ENCODE measurements at places on chromosomes 3 and 15.

DNA sequence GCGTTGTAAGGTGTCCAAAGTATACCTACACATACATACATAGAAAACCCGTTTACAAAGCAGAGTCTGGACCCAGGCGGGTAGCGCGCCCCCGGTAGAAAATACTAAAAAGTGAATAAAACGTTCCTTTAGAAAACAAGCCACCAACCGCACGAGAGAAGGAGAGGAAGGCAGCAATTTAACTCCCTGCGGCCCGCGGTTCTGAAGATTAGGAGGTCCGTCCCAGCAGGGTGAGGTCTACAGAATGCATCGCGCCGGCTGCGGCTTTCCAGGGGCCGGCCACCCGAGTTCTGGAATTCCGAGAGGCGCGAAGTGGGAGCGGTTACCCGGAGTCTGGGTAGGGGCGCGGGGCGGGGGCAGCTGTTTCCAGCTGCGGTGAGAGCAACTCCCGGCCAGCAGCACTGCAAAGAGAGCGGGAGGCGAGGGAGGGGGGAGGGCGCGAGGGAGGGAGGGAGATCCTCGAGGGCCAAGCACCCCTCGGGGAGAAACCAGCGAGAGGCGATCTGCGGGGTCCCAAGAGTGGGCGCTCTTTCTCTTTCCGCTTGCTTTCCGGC, 318.6 kb downstream of the FGF12 start:
- DNase-seq = no peak

DNA sequence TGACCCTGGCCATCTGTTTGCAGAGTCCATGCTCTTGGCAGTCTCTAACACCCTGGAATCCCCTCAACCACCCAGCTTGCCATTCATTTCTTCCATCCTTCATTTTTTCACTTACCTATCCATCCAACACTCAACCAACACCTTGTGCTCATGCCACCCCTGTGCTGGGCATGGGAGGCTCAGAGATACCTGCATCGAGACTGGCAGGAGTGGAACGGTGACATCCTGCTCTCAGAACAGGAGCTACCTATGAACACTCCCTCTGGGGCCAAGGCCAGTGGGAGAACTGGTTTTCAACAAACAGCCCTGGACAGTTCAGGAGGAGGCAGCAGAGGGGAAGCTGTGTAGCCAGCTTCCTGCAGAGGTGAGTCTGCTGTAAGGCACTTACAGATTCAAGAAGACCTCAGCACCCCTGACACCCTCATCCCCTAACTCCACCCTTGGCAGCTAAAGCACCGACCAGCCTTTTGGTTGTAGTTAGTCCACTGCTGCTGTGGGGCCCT, 19.5 kb upstream of the ATP2B2 start:
- DNase-seq = peak; percentile 4

- DNase-seq = no peak
These were observed 32.7 kb upstream of the NR2F2 start for GRCh38 chr15:96297783-96298182.

- no peak for DNase-seq
These were observed 3.0 kb upstream of the LIMD1 start for GRCh38 chr3:45591547-45592040.

GRCh38 chr15:74144153-74144775, 13.9 kb downstream of the ISLR2 start:
- DNase-seq = no peak

DNA sequence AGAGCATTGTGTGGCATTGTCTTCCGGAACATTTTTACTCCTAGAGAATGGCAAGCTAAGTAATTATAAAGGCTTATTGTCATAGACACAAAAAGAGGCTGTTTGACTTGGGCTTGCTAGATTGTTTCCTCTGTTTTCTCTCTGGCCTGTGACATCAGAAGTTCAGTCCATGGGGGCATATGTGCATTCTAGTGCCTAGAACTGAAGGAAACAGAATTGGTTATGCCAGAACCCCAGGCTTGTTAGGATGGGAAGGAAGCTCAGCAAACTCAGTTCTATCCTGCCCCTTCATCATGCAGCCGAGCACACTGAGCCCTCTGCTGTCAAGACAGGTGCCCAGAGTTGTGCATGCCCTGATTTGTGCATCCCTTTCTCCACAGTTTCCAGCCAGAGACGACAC, 131.3 kb downstream of the PDE8A start:
- no peak for DNase-seq

GRCh38 chr3:193879864-193880242, 256.1 kb upstream of the HES1 start:
- no peak for DNase-seq

DNA sequence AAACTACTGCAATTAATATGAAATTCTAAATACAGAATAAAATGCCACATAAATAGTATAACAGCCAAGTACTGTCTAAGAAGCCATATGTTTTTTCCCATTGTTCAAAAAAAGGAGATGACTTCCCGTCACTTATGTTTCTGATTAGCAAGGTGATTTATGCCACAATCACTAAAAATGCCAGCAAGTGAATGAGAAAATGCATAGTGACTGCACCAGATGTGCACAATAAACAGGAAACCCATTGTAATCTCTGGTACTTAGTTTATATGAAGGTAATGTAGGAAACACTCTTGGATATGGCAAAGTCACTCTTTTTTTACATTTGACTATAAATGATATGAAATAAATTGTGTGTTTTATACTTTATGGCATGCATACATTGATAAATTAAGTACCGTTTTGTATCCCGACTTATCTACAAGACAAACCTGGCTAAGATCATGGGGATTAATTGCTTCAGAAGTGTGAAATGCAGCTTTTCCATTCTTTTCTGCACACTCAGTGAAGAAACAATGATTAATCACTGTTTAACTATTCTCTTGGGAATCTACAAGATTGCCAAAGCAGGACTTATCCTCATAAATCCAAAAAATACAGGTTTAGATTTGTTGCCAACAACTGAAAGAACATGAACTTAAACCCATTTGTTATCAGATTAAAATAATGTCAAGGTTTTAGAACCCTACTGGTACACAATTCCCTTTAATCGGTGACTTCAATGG, 164.5 kb downstream of the TBC1D5 start:
- DNase-seq = no peak

Measured in activated naive CD4-positive, alpha-beta T cell treated with anti-CD3 and anti-CD28 coated beads, Interleukin-2, amount 50 U/mL, for 72 hours (primary cell).